ENCODE measurements at places on chromosomes 11 and 22.

- DNase-seq = no peak
These were observed 28.3 kb downstream of the NECTIN1 start for GRCh38 chr11:119700536-119701346.

GRCh38 chr22:39374191-39374590 lies 24.4 kb downstream of the SYNGR1 start:
- DNase-seq = no peak

DNA sequence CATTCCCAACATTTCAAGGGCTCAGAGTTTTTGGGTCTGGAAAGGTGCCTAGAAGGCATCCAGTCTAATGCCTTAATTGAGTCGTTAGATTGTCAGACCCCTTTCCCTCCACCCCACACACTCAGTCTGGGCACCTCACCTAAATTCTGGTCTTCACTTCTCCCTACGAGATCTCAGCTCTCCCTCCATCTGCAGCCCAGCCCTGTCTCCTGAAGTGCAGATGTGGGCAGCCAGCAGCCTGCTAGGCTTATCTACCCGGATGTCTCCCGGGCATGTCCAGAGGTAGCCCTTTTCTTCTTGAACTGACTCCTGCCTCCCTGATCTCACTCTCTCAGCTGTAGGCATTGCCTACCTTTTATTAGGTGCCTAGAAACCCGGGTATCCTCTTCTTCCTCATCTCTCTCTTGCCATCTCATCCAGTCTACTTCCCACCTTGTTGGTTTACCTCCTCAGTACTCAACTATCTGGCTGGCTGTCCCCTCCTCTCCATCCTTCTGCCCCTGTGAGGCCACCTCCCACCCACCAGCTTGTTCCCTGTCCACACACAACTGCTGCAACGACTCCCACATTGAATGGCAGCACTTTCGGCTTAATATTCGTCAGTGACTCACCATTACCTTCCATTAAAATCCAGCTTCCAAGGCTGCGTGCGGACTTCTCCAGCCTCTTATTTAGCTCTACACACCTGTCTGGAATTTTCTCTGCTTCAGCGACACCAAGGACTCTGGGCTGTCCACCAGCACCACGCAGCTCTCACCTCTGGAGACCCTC lies 6.2 kb downstream of the SEPTIN3 start:
- DNase-seq = no peak

GRCh38 chr11:21794306-21794705 lies 398.6 kb upstream of the ANO5 start:
- no peak for DNase-seq

- DNase-seq = no peak
These were observed 1.6 kb upstream of the SGSM3 start for GRCh38 chr22:40368836-40369235.

DNA sequence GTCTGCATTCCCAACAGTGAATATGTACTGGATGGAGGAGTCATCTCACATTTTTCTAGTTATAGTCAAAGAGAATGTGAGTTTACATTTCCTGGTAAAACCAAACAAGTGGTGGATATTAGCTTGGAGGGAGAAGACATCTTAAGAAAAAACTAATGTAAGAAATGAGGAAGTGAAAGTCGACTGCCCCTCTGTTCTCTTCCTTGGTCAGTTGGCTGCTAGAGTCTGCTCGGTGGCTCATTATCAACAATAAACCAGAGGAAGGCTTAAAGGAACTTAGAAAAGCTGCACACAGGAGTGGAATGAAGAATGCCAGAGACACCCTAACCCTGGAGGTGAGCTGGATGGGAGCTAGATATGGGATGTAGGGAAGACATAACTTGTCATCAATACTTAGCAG lies 5.8 kb downstream of the SLC22A9 start:
- no peak for DNase-seq

Data from cerebellar cortex (tissue), 1 donor.